ENCODE measurements at places on chromosomes 2 and 18.
A peak's percentile ranks its signal among the peaks of the same experiment; 100 is the strongest.

GRCh38 chr2:156526950-156527636 is 90.9 kb downstream of the GPD2 start:
- no peak for DNase-seq

DNA sequence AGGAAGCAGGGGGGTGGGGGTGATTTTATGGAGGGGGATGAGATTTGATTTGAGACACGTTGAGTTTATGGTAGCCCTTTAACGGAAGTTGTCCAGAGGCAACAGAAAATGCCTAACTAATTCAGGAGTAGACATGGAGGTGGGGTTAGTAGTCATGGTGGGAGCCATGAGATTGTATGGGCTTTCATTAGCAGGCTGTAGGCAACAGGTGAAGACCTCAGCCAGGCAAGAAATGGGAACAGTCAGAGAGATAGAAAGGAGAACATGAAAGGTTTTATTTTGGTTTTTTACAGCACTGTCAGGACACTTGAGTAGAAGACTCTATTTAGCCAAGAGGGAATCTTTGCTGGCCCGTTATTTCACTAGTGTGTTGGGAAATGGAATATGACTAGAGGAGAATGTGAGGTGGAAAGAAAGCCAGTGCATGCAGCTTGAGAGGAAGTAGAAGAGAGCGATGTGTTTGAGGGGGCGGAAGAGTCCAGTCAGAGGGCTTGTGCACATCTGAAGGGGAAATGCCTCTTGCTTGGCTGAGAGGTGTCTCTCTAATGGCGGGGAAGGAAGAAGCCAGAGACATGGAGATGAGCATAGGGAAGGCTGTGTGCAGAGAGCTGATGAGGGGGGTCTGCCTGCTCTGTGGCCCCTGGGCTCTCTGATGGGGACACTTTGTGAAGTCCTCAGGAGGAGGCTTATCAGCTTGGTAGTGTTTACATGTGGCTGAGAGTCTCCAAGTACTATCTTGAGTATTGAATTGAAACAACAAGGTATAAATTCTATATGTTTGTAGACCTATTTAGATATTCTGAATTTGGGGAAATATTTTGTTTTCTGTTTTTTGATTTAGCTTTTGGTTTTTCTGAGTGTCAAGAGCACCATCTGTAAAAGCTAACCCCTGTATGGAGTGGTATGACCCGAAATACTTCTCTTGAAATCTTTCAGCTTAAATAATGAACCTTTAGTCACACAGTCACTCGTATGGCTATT is 66.9 kb upstream of the ITM2C start:
- DNase-seq: no peak

- no peak for DNase-seq
These were observed 47.6 kb downstream of the COL5A2 start for GRCh38 chr2:189131991-189132390.

- DNase-seq: no peak
These were observed 169.2 kb downstream of the GLI2 start for GRCh38 chr2:120904830-120905234.

- DNase-seq: no peak
These were observed 5.4 kb downstream of the RND3 start for GRCh38 chr2:150482111-150482510.

DNA sequence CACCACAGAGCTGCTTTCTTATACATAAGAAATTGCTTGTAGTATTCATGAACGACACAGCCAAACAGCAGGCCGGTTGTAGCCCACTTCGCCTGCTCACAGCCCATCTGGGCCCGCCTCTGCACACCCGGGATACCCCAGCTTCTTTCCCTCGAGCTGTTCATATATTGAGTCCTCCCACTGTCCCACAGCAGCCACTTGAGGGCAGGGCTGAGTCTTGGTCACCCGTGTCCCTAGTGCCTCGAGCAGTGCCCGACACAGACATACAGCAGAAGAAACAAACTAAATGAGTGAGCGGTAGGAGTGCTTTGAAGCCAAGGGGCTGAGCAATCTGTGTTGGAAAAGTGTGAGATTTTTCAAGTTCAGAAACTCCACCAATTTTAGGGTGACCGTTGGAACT is 251.4 kb downstream of the KLHL29 start:
- no peak for DNase-seq

GRCh38 chr2:108776475-108776874 is 10.1 kb upstream of the CCDC138 start:
- no peak for DNase-seq

DNA sequence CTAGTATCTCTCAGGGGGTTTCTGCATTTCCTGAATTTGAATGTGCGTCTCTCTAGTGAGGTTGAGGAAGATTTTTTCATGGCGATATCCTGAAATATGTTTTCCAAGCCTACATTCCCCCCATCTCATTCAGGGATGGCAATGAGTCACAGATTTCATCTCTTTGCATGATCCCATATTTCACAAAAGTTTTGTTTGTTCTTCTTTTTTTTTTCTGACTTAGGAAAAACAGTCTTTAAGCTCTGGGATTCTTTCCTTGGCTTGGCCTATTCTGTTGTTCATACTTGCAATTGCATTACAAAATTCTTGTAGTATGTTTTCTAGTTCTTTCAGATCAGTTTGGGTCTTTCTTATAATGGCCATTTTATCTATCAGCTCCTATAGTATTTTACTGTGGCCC is 136.5 kb downstream of the DSEL start:
- no peak for DNase-seq

GRCh38 chr2:60260639-60261296 is 292.7 kb downstream of the BCL11A start:
- DNase-seq: no peak

DNA sequence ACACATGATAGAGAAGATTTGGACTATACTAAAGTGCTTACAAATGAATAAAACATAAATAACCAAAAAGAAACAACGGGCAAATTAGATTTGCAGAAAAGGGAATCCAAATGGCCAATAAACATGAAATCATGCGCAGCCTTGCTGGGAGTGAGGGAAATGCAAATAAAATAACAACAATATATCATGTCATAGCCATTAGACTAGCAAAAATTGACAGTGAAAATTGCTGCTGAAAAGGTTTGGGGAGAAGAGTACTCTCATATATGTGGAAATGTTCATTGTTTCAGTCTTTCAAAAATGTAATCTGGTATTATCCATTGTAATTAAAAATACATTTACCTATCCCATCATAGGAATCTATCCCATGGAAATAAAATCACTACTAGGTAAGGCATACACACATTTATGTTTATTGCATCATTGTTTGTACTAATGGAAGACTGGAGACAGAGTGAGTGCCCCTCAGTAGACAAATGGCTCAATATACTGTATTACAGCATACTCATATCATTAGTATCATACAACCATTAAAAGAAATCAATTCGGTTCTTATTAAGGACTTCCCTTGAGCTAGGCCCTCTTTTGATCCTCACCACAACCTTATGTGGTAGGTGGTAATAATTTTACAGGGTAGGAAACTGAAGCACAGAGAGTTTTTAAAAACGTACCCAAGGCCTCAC is 94.1 kb upstream of the MSTN start:
- DNase-seq: no peak

GRCh38 chr2:70643715-70644114 is 90.1 kb upstream of the TGFA start:
- DNase-seq: no peak

GRCh38 chr2:15303874-15304273 is 257.3 kb downstream of the NBAS start:
- DNase-seq: no peak

- DNase-seq: no peak
These were observed 788.5 kb upstream of the LRRTM1 start for GRCh38 chr2:81093031-81093430.

DNA sequence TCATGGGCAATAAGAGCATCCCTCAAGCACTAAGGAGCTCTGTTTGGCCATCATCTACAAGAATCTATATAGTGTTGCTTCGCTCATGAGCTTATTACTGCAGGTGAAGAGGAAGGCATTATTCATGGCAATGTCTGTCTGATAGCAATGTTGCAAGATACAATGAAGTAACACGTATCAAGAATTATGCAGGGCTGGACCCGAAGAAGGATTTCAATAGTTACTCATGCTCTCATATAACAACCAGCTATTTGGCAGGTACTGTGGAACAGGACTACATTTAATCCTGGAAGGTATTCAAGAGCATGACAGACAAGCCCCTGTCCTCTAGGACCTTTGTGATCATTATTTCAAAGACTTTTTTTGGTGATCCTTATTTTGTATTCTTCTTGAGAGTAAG is 109.6 kb downstream of the LAMA3 start:
- no peak for DNase-seq

DNA sequence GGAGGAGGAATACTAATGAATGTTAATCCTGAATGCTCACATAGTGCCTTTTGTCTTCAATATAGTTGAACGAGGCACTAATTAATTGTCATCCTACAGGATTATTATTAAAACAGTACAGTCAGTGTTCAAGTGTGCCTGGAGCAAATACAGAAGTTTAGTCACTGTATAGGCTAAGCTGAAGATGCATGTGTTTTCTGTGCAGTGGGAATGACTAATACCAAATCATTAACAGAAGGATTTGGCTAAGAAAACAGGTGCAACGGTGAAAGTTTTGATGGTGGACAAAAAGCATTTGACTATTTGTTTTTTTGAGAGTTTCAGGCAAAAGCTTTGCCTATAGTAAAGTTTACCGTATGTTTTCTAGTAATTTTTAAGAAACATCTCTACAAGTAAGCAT is 62.8 kb downstream of the DCC start:
- no peak for DNase-seq

GRCh38 chr18:72155327-72155726 is 388.8 kb downstream of the CBLN2 start:
- DNase-seq: peak; percentile 19

GRCh38 chr2:224682134-224682533 is 34.0 kb downstream of the CCDC195 start:
- no peak for DNase-seq

DNA sequence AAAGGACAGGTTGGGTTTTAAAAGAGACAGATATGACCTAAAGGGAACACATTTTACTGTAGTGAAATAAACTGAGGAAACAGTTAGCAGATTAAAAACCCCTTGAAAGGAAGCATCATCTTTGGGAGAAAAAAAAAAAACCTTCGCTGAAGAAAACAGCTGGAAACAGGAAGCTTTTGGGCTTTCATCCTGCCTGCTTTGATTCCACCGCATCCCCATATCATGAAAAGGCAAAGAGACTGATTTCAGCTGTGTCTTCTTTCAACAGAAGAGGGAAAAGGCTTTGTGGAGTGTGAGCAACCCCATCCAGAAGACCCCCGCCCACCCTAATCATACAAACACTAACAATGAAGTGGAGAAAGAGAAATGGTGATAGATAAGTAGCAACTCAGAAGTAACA is 86.4 kb downstream of the TCF4 start:
- DNase-seq: no peak

DNA sequence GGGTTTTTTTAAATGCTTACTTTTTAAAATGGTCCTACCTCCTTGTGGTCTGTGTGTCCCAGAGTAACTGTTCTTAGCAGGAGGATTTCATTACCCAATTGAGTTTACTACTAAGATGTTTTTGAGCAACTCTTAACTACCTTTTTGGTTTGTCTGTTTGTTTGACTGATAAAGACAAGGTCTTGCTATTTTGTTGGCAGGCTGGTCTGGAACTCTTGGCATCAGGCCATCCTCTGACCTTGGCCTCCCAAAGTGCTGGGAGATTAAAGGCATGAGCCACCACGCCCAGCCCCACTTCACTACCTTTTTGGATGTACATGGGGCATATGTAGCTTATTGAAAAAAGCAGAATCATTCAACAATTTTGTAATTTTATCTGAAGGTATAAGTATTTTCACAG is 14.9 kb downstream of the MRPS9 start:
- DNase-seq: no peak

DNA sequence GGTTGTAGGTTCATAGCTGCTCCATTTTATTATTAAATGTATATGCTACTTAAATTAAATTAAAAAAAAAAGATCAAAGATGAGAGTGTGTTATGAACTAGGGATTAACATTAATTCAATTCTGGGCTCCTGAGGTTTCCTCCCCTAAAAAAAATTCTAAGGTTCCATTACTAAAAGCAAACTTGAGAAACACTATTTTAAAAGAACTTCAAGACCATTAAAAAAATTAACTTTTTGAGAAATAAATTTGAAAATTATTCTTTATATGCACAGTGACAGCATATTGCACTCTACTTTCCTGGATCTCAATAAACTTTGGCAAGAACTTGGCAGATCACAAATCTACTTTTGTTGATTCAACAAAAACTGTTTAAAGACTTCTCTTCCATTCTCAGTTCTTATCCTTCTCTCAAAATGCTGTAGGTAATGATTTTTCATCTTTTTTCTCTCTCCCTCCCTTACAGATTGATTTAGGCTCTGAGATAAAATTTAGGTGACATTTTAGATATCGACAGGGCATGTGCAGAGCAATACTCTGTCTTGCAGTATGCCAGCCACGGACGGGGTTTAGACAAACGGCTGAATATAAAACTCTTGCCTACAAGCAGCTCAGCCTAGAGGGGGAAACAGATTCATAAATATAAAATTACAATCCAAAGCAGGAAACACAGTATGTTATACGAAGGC is 592 bp upstream of the MARS2 start:
- peak; percentile 93 for DNase-seq

DNA sequence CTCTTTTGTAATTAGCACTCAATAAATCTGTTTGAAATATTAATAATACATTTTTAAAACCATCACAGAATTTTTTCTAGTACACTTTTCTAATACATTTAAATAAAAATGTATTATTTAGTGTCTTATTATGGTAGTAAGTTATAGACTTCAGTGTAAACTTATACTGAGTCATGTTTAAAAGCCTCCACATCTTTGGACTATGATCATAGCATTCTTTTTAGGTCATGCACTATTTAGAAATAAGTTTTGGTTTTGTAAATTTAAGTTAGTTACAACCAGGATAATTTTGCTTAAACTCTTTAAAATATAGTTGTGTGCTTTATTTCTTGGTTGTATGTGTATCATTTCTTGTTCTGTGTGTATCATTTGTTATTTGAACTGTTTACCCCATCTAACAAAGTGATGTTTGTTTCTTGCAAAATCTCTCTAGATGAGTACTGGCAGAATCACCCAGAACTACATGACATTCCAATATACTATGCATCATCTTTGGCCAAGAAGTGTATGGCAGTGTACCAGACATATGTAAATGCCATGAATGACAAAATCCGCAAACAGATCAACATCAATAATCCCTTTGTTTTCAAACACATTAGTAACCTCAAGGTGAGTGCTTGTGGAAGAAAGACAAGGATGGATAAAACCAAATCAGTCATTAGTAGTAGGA is 16.7 kb downstream of the CPSF3 start:
- no peak for DNase-seq

DNA sequence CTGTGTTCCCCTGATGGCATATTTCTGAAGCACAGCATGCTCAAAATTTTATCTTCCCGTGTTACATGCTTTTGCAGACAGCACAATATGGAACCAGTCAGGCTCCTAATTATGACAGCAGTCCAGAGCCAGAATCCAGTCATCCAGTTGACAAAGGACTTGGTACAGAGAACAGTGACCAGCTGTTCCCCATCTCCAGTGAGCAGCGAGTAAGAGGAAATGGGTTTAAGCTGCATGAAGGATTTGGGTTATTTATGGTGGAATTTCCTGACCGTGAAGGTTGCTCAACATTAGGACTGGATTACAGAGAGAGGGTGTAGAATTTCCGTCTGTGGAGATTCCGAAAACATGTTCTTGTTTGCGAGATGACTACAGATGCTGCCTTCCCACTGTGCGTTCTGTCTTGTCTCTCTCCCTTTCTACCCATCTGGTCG is 24.4 kb downstream of the SGPP2 start:
- DNase-seq: no peak

- no peak for DNase-seq
These were observed 583.3 kb downstream of the SATB2 start for GRCh38 chr2:198874472-198874858.

All from hippocampal formation (tissue), 2 donors.